SK-N-MC (cell line): ENCODE measurements at places on chromosomes 13 and 19.

DNA sequence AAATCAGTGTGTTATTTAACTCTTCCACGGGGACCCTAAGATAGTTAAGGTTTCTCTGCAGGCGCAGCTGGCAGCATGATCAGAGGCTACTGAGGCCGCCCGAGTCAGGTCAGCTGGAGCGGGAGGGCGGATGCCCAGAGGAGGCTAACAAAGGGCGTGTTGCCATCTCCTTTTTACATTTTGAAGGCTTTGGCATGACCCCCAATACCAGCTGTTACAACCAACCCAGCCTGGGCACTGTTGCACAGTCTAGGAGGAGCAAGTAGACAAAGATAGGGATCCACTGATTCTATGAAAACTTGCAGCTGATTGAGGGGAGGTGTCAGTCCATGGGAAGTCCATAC, 15.7 kb downstream of the COL4A2 start:
- no peak for DNase-seq

GRCh38 chr13:34300559-34300958, 482.6 kb downstream of the RFC3 start:
- no peak for DNase-seq

DNA sequence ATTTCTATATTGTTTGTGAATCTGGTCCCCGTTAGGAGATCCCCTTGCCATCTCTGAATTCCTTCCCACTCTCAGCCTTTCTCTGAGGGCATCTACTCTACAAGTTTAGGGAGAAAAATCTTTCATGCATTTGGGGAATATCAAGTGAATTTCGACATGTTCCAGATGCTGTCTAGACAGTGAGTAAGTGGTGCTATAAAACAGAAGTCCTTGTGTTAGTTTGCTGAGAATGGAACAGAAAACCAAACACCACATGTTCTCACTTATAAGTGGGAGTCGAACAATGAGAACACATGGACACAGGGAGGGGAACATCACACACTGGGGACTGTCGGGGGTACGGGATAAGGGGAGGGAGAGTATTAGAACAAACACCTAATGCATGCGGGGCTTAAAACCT, 5.1 kb downstream of the OR7A10 start:
- no peak for DNase-seq

DNA sequence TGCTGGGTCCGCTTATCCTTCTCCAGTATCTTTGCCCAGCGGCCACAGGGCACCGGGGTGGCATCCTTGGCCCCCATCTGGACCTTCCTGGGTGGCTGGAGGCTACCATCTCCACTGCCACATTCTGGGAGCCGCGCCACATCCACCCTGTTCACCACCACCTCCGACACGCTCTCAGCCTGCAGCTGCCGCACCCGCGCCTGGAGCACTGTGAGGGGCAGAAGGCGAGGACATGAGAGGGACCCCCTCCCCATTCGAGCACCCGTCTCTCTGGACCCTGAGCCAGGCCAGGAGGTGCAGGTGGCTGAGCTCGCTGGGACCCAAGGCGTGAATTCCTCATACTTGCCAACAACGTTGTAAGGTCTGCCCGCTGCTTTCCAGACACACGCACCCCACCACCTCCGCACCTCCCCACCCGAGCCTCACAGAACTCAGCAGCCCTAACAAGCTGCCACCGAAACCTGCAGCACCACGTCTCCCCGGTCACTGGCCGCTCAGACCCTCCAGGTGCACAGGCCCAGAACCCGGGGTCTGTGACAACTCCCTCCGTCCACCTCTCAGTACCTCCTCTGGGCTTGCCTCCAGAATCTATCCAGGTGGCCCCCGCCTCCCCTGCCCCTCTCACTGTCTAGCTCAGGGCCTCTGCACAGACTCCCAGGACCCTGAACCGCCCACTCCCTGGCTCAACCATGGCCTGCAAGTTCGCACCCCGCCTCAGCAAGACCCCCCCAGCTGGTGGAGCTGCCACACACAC, 3.2 kb downstream of the POLRMT start:
- no peak for DNase-seq

GRCh38 chr19:2259336-2259735, 3.1 kb upstream of the JSRP1 start:
- DNase-seq: no peak

DNA sequence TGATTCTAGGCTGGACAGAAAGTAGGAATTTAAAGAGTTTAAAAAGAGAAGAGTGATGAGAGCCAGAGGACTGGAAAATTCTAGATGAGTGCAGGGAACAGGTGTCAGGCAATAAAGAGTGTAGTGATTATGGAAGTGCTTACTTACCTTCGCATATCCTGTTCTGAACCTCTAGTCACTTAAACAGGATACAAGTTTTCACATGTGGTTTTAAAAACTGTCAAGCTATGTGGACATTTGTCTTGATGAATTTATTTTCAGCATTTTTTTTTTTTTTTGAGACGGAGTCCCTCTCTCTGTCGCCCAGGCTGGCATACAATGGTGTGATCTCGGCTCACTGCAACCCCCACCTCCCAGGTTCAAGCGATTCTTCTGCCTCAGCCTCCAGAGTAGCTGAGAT, 34.3 kb upstream of the IL17D start:
- DNase-seq: no peak

DNA sequence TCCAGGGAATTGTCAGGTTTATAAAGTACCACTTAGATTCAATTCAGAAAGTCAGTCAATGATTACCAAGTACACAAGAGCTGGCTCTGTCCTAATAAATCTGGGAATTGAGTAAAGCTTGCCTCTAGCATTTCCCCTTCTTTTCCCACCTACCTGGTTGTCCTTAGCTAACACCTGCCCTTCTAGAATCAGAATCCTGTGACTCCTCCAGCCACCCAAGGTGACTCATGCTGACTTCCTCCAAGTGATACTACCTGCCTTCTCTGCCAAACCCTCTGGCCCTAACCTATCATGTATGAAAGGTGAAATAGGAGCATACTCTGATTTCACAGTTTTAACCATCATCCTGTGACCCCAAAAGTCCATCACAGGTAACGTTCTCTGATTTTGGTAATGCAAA, 151.2 kb downstream of the DIAPH3 start:
- DNase-seq: no peak

DNA sequence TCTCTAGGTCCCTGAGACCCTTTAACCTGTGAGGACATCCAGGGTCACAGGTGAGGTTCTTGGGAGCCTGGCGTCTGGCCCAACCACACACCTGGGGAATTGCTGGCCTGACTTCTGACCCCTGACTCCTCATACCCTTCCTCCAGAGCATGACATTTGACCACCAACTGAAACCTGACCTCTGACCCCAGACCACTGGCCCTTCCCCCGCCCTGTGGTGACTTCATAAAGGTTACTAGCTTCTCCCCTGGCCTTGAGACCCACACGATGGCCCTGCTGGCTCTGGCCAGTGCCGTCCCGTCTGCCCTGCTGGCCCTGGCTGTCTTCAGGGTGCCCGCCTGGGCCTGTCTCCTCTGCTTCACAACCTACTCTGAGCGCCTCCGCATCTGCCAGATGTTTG, at the start of gene SPACA6:
Gene SPACA6, plus strand, starts transcription at position 71 of the 400 bp plus-strand sequence. Its CDS starts 197 bp downstream, at position 268.
- no peak for DNase-seq

DNA sequence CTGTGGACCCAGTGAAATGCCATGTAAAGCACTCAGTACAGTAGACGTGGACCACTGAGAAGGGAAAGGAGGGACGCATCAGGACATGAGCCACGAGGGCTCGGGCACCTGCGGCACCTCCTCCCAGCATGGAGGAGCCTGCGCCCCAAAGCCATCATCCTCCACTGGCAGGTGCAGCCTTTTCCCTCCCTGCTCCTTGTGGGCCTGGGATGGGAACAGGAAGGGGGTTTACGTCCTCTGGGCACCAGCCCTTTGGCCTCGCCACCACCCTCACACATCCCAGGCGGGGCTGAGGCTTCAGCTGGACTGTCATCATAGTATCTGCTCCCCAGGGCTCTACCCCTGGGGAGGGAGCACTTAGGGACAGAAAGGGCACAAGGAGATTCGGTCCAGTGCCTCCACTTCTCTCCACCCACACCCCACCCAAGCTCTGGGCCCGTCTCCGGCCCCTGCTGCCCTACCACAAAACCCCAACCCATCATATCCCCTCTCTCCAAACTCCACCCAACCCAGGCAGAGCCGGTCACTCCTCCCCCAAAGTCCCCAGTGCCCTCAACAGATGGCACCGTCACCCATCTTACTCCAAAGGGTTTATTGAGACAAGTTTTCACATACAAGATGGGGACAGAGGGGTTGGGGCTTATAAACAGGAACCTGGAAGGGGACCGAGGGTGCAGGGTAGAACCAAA, 2.2 kb upstream of the PRKD2 start:
- DNase-seq: no peak

- no peak for DNase-seq
Observed at GRCh38 chr19:43105496-43105895, 23.0 kb upstream of the PSG2 start.

DNA sequence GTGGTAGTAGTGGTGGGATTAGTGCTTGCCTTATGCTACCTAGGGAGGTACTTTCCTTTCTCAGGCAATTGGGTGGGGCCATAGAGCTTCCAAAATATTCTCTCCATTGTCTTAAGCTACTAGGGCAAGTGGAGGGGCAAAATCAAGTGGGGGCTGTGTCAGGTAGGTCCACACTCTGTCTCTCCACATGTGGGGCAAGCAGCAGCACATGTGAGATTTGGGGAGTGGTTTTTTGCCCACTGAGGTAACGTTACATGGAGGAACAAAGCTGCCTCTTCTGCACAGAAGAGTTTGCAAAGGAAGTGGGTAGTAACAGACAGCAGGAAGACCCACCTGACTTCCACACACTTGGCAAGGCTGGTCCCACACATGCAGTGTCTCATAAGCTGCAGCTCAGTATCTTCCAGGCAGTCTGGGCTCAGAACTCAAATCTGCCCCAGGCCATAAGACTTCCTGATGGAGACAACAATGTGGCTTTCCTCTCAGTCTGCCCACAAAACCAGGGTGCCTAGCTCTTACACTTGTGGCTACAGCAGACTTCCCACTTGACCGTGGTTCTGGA, 1581.5 kb upstream of the PCDH20 start:
- DNase-seq: peak; percentile 42

DNA sequence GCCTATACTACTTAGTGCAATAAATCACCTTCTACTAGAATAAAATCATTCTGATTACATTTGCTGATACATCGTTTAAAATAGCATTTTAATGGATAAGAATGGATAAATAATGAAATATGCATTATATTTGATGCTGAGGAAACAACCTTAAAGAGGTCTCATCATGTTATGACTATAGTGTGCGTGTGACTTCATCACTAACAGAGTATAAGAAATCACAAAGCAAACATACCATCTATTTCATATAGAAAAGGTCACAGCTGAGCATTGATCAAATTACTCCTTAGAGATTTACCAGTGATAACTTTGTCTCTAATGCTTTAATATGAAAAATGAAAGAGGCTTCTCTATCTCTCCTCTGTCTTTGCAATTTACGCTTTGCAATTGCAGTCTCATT, 1620.3 kb upstream of the SLC10A2 start:
- DNase-seq: no peak

DNA sequence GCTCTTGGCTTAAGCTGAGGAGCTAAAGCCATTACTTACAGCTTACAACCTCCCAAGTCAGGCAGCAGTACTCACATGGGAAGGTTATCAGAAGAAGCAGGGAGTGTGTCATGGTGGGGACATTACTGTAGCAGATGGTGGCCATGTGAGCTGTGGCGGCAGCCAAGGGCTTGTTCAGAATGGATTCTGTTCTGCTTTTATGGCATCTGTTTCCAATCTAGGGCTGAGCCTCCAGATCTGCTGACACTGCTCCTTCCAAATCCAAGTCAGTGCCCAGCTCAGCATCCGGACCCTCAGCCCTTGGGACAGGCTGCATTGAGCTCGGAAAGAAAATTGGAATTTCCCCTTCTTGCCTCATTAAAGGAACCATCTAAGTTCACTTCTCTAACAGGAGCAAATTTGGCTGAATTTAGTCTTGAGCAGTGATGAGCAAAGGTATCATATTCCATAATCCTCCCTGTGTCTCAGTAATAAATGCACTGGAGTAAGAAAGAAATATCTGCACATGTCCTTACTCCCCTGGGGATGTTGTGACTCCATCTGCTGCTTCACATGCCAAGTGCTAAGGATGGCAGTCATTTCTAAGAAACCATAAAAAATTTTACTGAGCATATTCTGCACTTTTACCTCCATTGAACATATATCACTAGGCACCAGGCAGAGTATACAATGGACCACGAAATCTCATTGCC, 73.9 kb downstream of the KCTD12 start:
- DNase-seq: peak; percentile 71
